A673 (cell line): ENCODE measurements at places on chromosomes 4 and X.

DNA sequence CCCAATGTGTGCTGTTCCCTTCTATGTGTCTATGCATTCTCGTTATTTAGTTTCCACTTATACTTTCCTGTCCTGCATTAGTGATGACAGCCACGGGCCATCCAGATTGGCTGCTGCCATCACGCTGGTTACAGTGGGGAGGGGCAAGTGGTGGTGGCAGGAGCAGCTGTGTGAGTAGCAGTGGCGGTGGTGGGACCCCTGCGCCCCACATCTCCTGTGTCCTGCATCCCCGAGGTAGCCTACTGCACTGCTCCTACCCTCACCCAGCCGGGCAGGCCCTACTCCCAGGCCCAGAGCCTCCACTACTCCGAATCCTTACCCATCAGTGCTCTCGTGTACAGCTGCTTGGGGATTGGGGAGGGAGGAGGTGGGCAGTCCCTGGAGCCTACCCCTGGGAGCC lies 798.7 kb upstream of the AGA start:
- no peak for DNase-seq

DNA sequence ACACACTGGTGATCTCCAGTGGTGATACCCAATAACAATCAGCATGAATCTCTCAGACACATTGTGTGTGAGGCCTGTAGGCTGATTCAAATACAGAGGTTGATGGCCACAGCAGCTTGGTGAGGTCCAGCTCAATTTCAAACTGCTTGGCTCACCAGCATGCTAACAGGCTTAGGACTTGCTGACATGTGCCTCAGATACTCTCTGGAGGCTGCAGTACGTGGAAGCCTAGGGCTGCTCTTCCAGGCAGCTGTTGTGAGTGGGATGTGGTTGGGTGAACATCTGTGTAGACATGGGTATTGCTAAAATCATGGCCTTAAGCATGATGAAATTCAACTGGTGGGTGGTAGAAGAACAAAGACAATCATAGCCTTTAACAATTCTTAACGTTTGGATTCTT lies 4.3 kb downstream of the CXCL9 start:
- DNase-seq, result no peak

DNA sequence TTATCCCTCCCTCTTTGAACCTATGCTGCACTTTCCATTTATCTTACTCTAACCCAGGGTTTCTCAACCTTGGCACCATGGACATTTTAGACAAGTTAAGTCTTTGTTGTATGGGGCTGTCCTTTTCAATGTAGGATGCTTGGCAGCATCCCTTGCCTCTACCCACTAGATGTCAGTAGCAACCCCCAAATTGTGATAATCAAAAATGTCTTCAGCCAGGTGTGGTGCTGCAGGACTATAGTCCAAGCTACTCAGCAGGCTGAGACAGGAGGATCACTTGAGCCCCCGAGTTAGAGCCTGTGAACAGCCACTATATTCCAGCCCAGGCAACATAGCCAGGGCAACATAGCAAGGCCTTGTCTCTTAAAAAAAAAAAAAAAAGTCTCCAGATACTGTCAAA lies 7.0 kb downstream of the LRCH2 start:
- peak; percentile 11 for DNase-seq

- DNase-seq, result no peak
Observed at GRCh38 chrX:127124871-127125270, 305.3 kb downstream of the PRR32 start.

DNA sequence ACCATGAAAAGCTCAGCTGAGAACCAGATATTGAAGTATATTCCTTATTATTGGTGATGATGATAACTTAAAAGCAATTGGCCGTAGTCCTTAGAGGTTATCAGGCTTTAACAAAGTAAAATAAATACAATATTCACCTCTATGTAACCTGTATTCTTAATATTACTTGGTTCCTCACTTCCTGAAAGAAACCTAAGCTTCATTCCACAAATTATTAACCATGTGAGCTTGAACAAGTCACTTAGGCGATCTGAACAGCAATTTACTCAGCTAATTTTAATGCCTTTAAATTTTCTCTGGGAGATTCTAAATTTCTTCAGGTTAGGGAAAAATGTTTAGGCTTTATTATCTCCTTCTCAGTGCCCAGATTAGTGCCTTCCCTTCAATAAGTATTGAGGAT lies 69.2 kb downstream of the CLDN22 start:
- no peak for DNase-seq

DNA sequence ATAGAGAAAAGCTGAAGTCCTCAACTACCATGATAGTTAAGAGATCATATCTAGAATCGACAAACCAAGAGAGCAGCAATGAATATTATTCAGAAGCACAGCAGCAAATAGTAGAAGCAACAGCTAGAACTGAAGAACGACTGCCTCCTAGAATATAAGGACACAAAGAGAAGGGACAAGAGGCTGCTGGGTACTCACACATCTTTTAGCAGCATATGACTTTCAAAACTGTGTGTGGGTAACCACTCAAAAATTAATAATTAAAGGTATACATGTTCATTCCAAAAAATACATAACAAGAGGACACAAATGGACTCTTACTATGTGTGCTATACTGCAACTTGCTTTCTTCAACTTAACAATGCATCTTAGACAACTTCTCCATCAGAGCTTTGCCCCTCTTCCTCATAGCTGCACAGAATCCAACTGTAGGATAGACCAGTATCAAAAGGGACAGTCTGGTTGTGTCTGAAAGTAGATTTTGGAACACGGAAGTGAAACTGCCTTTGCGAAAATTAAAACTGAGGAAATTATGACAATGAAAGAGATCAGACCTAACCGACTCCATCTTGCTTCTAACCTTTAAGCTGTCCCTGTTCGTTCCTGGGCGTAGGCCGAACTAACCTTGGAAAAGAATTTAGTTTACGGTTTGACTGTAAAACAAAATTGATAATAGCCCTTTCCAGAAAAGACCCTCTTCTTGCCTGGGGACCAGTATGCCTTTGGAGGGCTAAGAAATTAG lies 125.7 kb downstream of the SH3KBP1 start:
- no peak for DNase-seq

GRCh38 chr4:168177546-168178149 lies 85.3 kb downstream of the ANXA10 start:
- DNase-seq, result no peak

GRCh38 chr4:52743444-52744019 lies 7.7 kb downstream of the ERVMER34-1 start:
- DNase-seq, result no peak

DNA sequence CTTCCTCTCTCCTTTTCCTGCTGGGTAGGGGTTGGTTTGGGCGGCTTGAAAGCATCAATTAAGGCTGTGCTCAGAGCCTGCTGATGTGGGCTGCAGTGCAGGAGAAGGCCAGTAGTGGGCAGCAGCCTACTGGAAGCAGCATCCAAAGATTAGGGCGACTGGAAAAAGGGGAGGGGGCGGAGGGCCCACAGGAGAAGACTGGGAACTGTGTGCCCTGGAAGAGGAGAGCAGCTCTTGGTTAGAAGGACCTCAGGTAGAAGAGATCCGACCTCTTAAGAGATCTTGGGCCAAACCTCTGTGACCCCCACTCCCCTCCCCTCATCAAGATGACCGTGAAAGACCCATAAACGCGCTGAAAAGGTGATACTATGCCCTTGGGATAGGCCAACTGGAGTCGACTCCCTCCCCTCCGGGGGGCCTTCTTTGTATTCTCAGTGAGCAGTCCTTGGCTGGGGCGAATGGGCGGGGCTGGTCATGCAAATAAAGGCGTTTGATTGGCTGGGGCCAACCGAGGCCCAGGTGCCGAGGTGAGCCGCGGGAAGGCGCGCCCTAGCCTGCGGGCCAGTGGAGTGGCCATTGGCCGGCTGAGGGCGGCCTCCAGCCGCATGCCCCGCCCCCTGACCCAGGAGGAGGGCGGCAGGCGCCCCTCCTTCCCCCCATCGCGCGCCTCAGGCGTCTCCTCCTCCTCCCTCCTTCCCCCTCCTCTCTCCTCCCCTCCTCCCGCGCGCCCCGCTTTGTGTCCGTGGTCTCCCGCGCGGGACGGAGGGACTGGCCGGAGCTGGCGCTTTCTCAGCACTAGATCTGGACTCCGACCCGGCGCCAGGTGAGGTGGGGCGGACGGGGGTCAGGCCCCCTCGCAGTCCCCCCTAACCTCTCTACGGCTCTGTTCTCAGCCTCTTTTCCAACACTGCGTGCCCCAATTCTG lies 10.1 kb downstream of the DLG3 start:
- peak; percentile 87 for DNase-seq

DNA sequence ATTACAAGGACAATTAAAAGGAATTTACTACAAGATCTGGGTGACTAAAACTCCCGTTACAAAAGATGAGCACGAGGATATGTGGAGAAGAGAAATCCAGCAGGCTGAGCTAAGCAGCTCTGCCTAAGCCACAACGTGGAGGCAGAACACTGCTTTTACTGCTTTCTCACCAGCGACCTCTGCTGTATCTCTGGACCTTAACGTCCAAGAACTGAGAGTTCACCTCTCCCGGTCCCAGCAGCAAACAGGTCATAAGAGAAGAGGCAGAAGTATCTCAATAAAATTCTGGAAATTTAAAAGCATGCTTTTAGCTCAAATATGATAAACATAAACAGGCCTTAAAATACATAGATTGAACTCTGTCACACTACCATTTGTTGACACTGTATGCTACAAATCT lies 81.0 kb downstream of the ADGRA3 start:
- peak; percentile 29 for DNase-seq

- no peak for DNase-seq
Observed at GRCh38 chr4:140053185-140053584, 100.8 kb downstream of the MAML3 start.

DNA sequence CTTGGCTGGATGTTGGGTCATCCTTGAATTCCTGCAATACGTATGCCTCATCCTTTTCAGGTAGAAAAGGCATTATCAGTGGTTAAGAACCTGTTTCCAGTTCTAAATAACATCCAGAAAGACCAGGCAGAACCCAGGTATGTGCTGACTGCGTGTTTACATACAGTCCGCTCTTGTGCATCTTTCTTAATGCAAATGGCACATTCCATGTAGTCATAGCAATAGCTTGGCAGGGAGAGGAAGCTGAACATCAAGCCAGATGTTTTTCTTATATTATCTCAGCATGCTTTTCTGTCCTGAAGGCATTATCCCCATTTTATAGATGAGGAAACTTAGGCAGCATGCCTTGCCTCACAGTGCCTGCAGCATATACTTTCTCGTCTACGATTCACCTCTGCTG lies 2.1 kb downstream of the DCLK2 start:
- peak; percentile 40 for DNase-seq

DNA sequence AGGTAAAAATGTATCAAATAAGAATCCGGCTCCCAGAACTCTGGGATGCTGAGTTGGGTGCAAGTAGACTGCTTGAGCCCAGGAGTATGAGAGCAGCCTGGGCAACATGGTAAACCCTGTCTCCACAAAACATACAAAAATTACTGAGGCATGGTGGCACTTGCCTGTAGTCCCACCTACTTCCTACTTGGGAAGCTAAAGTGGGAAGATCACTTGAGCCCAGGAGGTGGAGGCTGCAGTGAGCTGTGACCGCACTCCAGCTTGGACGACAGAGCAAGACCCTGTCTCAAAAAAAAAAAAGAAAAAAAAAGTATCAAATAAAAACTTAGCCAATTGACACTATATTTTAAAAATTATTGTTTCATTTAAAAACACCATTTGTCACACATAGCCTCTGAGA lies 84.4 kb downstream of the FBXW7 start:
- no peak for DNase-seq

DNA sequence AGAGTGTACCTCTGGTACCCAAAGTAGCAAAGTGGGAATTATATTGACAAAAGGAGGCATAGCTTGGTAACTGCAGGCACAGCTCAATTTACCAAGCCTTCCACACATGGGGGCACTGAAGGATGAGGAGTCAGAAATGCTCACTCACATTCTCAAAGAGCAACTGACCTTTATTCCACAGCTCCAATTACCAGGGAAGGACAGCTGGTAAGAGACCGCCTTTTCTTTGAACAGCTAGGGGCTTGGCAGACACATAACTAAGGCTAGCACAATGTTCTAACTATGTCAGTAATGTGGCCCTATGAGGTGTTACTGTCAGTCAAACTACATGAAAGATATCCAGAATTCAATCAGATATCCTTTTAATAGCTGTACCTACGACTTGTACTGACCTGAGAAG lies 20.5 kb upstream of the STS start:
- no peak for DNase-seq

DNA sequence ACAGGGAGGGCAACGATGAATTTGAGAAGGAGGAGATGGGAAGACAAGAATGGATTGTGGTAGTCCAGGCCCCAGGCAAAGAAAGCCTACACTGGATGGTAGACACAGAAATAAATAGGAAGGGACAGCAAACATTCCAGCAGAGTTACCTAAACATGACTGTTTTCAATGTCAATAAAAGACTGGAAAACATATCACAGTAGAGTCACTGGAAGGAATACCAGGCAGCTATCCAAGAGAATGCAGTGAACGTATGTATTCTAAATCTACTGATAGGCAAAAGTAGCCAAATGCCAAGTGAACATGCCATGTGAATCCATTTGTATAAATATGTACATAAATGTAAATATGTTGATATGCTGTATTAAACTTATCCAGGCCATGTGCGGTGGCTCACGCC lies 183.0 kb downstream of the PALLD start:
- DNase-seq, result no peak

DNA sequence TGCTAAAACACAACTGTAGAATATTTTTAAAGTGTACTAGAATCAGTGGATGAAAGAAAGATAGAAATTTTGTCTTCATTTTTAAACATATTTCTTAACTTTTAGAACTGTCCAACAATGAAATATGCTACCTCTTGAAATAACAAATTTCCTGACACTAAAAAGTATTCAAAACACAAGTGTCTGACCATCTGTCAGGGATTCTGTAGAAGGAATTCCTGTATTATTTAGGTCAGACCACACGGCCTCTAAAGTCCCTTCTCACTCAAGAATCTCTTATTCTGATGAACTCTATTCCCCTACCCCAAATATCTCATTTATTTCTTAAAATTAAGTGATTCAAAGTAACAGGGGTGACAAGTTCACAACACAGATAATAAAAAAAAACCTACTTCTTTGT lies 99.1 kb downstream of the MAML3 start:
- no peak for DNase-seq

DNA sequence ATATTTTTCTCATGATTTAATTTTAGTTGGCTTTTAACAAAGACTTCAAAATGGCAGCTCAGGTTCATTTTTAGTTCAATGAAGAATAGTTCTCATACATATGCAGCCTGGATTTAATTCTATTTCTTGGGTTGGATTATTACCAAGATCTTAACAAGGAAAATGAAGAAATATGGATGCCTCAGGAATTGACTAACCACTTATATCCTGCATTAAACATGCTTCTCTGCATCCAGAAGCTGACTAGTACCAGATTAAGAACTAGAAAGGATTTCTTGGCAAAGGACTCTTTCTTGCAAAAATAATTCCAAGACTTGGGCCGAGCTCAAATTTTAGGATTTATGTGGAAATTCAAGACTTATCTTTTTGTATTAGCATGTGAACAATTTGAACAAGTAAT lies 5.6 kb upstream of the KLHL2 start:
- no peak for DNase-seq

- no peak for DNase-seq
Observed at GRCh38 chr4:140222171-140222570, 68.2 kb upstream of the MAML3 start.

DNA sequence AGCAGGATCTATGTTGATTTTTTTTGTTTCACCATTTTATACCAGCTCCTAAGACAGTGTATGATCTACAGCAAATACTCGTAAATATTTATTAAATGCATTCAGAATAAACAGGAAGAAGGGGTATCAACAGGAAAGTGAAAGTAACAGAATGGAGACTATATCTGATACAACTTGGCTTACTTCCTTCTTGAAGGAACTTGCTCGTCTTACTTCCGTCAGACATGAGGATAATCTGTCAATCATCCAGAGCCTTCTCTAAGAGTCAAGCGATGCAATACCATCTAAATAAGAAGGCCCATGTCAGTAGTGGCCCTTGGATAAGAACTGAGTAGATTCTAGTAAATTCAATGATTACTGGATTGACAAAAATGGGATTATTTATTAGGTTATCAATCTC lies 84.2 kb downstream of the CAMK2D start:
- no peak for DNase-seq
